ENCODE measurements at places on chromosomes 3 and 15.

GRCh38 chr3:19232566-19232965 lies 84.3 kb downstream of the KCNH8 start:
- DNase-seq: no peak

GRCh38 chr3:195094191-195094921 lies 176.6 kb downstream of the XXYLT1 start:
- no peak for DNase-seq

GRCh38 chr3:196423044-196423781 lies 9.0 kb downstream of the UBXN7 start:
- no peak for DNase-seq

DNA sequence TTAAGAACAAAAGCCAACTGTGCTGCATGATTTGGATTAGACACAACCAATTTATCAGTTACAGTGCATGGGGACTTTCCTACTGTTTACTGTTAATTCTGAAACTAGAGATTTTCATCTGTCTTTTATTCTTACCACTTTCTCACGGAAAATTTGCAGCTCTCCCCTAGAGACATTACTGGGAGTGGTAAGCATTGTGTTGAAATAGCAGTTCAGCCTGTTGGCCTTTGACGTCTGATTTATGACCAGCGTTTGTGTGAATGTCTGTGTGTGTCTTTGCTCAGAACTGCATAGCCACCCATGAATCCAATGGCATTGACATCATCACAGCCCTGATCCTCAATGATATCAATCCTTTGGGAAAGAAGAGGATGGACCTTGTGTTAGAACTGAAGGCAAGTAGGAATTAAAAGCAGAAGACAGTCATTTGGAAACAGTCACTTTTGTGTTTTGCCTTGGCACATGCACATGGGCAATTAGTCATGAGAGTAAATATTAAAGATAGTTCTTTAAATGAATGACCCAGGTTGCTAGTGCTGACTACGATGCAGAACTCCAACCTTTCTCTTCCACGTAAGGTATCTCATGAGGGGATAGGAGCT lies 202.2 kb upstream of the BHLHE40 start:
- DNase-seq: no peak

- DNase-seq: no peak
These were observed 90.4 kb downstream of the FOXP1 start for GRCh38 chr3:71492974-71493771.

DNA sequence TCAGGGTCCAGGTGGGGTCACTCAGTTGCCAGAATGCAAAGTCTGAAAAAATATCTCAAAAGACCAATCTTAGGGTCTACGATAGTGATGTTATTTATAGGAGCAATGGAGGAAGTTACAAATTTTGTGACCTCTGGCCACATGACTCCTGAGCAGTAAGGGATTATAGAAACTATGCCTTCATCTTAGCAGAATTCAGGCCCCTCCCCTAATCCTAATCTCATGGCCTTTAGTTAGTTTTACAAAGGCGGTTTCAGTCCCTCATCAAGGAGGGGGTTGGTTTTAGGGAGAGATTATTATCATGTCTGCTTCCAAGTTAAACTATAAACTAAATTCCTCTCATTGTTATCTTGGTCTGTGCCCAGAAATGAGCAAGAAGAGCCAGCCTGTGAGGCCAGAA lies 5.9 kb upstream of the DCP1A start:
- DNase-seq: no peak

DNA sequence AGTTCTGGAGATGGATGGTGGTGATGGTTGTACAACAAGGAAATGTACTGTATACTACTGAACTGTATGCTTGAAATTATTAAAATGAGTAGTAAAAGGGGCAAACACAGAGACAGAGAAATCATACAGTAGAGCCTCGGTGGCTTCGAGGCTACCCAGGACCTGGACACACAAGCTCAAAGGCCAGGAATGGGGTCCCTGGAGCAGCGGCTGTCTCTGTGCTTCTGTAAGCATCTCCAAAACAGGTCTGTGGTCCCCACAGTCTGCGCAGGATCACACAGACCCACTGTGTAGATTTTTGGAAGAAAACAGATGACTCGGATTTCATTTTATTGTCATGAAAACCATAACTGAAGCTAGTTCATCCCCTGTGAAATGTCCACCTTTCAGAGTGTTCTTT lies 39.7 kb downstream of the PGPEP1L start:
- DNase-seq: no peak

DNA sequence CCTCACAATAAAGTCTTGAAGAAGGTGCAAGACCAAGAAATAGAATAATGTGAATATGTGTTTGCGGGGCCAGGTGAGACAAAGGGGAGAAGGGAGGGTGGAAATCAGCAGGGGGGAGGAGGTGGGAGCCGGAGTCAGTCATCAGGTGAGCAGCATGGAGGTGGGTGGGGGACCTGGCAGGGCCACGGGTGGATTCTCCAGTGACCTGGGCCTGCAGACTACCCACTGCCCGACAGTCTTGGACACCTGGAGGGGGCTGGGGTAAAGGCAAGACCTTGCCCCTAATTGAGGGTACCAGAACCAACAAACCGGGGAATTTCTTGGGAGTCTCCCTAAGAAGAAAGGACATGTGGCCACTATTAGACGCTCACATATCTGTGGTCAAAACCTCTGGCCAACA lies 95.8 kb downstream of the CHSY1 start:
- DNase-seq: no peak

- DNase-seq: peak; percentile 17
These were observed 131.3 kb upstream of the SNRPN start for GRCh38 chr15:24823473-24823872.

DNA sequence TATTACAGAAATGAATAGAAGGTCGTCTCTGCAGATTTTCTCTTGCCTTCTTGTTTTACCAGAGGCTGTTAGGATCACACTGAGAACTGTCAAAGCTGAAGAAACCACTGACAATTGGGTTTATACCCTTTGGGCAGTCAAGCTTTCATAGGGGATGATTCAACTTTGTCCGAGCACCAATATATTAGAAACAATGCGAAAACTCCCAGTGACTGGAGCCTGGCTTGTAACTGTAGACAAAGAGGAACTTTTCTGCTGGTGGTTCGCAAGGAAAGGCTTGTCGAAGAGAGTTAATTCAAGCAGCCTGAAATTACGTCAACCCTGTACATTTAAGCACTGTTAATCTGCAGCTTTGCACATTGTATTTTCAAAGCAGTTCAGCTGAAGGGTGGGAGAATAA lies 193.2 kb upstream of the ZNF385D start:
- DNase-seq: no peak

GRCh38 chr3:42443292-42443691 lies 32.9 kb upstream of the LYZL4 start:
- no peak for DNase-seq

DNA sequence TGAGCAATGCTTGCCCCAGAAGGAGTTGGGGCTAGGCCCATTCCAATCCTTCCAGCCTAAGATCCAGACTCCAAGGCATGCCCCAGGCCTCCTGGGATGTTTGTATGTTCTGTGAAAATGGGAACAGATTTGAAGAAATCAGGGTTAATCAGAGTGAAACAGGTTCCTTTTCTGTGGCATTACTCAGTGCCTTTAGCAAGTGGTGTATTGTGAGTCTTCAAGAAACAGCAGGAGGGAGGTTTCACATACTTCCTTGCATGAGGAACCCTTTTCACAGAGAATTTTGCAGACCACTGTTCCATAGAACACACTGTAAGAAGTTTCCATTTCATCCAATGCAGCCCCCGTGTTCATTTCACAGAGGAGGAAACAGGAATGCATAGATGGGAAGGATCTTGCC lies 8.4 kb upstream of the CDC25A start:
- no peak for DNase-seq

- DNase-seq: no peak
These were observed 226.0 kb downstream of the TJP1 start for GRCh38 chr15:29596266-29596665.

- DNase-seq: no peak
These were observed 228.1 kb upstream of the FEZF2 start for GRCh38 chr3:62601238-62602070.

- DNase-seq: no peak
These were observed 17.0 kb downstream of the SOX2 start for GRCh38 chr3:181728470-181729340.

DNA sequence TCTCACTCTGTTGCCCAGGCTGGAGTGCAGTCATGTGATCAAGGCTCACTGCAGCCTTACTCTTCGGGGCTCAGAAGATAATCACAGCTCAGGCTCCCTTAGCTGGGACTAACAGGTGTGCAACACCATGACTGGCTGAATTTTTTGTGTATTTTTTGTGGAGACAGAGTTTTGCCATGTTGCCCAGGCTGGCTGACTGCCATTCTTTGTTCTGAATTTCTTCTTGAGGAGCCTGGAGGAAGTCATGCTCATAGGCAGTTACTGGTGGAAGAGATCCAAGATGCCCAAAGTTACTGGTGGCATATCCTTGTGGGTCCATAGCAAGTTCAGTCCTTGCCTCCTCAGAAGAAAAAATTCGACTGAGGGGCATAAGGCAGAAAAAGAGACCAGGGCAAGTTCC lies 16.6 kb upstream of the UBP1 start:
- no peak for DNase-seq

DNA sequence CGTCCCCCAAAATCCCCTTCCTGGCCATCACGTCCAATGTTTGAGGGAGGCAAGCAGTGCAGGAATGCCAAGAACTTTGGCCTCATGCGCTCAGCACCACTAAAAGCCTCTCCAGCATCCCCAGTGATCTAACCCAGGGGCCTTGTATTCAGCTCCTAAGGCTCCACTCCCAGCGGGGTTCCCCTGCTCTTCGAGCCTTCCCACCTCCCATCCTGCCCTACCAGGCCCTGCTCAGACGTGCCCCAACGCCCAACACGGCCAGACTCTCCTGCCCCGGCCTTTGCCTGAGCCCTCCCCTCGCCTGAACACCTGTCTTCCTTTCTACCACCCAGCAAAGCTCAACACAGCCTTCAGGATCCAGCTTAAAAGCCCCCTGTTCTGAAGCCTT lies 30.5 kb downstream of the PLXND1 start:
- no peak for DNase-seq

GRCh38 chr3:73745526-73746191 lies 120.9 kb upstream of the PDZRN3 start:
- DNase-seq: no peak

- no peak for DNase-seq
These were observed 194.9 kb downstream of the RAP2B start for GRCh38 chr3:153356908-153357307.

- no peak for DNase-seq
These were observed 157.3 kb upstream of the LPP start for GRCh38 chr3:187996609-187997008.

DNA sequence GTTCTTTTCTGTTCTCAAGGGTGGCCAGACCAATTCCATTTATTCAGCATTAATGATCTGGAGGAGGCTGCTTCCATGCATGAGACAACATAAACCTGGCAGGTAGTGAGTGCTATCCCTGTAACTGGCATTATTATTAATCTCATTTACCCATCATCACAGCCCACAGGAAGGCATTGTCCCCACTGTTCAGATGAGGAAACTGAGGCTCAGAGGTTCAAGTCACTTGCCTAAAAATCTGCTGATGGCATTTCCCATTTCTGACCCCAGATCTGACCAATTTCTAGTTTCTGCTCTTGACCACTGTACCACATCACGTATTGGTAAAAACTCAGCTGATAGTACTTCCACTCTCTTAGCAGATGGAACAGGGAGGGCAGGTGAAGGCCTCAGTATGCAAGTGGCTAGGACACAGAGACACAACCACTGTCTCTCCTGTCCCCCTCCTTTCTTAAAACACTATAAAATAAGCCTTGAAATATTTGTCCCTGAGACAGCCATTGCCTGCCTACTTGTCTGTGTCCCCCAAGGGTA lies 36.1 kb downstream of the TRANK1 start:
- DNase-seq: no peak

DNA sequence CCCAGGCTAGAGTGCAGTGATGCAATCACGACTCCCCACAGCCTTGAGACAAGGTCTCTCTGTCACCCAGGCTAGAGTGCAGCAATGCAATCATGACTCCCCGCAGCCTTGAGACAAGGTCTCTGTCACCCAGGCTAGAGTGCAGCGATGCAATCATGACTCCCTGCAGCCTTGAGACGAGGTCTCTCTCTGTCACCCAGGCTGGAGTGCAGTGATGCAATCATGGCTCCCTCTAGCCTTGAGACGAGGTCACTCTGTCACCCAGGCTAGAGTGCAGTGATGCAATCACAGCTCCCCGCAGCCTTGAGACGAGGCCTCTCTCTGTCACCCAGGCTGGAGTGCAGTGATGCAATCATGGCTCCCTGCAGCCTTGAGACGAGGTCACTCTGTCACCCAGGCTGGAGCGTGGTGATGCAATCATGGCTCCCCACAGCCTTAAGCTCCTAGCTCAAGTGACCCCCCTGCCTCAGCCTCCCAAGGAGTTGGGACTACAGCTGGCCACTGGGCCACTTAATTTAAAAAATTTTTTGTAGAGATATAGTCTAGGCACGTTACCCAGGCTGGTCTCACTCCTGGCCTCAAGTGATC lies 26.1 kb downstream of the TFRC start:
- no peak for DNase-seq

Data from amygdala (tissue), 56 donors.